ENCODE measurements at places on chromosomes 4 and X.
A peak's percentile ranks its signal among the peaks of the same experiment; 100 is the strongest.

- no peak for DNase-seq
These were observed 49.2 kb downstream of the CDS1 start for GRCh38 chr4:84632092-84632491.

GRCh38 chrX:30538271-30538670 is 39.3 kb downstream of the TASL start:
- no peak for DNase-seq

GRCh38 chr4:149584722-149585121 is 230.9 kb downstream of the IQCM start:
- no peak for DNase-seq

- DNase-seq: no peak
These were observed 101.4 kb downstream of the WWC2 start for GRCh38 chr4:183200453-183200852.

DNA sequence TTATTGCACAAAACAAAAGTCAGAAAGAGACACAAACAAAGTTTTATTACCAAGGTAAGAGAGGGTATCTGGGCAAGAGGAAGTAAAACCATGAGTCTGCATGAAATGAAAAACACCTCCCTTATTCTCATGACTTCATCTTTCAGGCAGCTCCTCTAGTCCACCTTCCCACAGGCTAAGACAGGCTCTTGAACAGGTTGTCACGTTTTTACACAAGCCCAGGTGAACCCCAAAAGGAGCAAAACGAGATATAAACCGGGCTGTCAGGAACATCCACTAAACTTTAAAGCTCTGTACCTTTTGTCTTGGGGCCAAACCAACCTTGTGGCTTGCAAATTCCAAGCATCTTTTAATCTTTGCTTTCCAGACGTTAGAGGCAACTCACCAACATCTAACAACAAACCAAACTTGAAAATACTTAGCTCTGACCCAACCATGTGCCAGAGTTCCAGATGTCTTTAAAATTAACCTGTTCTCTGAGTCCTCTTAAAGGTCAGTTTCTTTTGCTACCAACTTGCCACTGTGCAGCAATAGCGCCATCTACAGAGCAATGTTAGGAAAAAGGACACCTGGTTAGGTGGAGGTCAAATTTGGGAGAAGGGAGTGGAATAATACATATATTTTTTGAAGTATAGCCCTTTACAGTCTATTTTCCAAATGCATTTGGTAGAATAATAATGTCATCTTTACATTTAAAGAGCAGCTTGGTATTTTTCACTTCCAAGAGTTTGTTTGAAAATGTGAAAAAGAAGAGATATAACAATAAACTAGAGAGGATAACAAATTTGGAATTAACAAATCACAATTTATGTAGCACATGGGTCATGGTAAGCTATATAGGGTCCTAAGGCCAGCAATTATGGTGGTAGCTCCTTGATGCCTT is 73.1 kb downstream of the QRFPR start:
- DNase-seq: peak; percentile 8

DNA sequence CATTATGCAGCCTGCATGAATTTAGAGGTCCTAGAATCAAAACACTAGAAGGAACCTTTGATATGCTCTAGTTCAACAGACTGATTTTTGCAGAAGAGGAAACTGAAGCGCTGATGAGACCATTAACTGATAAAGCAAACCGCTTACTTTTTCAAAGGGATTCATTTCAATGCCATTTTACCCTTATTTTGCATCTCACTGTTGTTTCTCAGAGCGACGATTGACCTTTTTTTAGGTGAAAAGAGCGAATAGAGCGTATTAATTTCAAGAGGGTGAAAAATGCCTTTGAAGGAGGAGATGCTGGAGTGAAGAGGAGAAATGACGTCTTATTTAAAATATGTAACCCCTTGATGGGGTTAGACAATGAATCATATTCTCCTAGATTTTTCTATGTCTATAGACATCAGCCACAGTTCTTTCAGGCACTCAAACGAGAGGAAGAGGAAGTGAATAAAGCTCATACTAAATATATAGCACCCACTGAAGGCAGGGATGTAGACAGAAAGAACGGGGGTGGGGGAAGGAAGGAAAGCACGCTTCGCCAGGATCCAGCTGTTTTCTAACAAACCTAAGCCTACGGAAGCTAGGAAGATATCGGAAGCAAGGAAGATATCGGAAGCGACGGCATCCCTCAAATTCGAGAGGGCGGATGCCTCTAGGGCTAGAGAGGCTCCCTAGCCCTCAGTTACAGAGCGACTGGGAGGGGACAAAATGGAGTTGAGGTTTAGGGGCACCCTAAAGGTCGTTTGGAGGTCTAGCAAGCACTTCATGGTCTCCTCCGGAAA is 848 bp downstream of the ACSL4 start:
- DNase-seq: no peak

DNA sequence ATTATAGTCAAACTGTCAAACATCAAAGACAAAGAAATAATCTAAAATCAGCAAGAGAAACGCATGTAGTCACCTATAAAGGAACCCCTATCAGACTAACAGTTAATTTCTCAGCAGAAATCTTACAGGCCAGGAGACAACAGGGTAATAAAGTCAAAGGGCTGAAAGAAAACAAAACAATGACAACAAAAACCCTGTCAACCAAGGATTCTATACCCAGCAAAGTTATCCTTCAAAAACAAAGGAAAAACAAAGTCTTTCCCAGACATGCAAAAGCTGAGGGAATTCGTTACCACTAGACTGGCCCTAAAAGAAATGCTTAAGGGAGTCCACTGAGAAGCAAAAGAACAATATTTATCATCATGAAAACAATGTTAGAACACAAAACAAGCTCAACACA is 22.1 kb downstream of the TMEM154 start:
- no peak for DNase-seq

GRCh38 chr4:112423591-112423990 is 92.4 kb downstream of the NEUROG2 start:
- DNase-seq: no peak

- no peak for DNase-seq
These were observed 12.3 kb upstream of the SPARCL1 start for GRCh38 chr4:87541521-87541920.

GRCh38 chrX:87744391-87744790 is 226.8 kb downstream of the KLHL4 start:
- DNase-seq: no peak

DNA sequence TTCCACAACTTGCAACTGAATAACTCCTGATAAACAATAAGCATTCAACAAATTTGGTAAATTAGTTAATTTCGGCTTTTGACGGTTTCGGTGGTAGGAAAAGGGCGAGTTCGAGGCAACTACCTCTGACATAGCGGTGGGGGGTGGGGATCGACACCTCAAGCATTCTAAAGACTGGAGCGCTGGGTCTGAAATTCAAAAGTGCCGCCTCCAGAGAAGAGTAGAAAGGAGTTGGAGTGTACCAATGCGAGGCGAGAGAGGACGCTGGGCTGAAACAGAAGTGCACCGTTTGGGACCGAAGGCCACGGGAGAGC is 725 bp downstream of the SMC1A start:
- DNase-seq: no peak

GRCh38 chr4:40228497-40229365 is 31.9 kb downstream of the RHOH start:
- DNase-seq: no peak

DNA sequence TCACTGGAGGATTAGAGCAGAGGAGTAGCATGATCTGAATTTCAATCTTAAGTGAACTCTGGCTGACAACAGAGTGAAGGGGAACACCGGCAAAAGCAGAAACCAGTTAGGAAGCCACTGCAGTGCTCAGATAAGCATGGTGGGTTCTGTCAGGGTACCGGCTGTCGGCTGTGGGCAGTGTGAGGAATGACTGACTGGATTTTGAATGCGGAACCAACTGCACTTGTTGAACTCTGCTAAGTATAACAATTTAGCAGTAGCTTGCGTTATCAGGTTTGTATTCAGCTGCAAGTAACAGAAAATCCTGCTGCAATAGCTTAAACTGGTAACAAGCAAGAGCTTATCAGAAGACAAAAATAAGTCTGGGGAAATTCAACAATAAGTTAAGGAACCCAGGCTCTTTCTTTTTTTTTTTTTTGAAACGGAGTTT is 5.2 kb downstream of the HTT start:
- DNase-seq: no peak

DNA sequence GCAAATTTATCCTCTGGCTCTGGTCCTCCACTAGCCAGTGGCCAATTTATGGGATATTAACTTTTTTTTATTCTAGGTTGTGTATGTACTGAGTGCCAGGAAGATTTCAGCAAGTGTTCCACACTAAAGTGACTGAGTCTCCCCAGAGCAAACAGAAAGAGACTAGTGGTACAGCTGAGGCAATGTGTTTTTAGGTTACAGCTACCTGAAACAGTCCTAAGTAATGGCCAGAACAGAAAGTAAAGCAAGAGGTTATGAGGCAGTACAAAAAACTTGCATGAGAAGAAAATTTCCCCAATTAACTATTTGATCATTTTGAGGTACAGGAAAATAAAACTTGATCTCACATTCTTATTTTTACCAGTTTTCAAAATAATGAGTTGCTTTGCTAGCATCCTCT is 31.2 kb downstream of the PRDM8 start:
- DNase-seq: no peak

- no peak for DNase-seq
These were observed 169.9 kb upstream of the AADAT start for GRCh38 chr4:170259631-170260153.

- DNase-seq: no peak
These were observed 12.1 kb downstream of the HTRA3 start for GRCh38 chr4:8281519-8282133.

DNA sequence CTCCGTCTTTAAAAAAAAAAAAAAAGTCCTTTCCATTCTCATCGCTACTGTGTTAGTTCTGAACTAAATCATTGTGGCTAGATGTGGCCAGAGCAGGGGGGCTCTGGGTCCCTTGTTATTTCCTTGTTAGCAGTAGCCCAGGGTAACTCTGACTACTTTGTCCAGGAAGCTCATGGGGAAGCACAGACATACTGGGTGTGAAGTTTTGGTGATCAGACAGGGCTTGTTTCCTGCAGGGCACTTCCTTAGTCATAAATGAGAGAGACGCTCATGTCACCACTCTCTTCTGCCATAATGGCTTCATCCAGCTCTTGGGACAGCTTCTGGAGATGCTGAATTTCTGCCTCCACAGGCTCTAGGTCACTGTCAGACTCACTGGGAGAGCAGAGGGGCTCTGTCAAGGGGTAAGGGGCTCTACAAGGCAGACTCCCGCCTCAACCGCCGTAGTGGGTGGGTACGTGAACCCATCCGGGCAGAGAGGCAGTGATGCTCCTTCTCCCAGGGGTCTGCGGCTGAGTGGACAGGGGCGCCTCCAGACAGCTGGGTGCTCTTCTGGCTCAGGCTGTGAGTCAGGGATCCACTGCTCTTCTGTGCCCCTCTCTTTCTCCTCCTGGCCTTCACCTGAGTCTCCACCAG is 12.9 kb downstream of the STIM2 start:
- peak; percentile 28 for DNase-seq

GRCh38 chrX:38726612-38727011 is 74.6 kb upstream of the MID1IP1 start:
- DNase-seq: no peak

DNA sequence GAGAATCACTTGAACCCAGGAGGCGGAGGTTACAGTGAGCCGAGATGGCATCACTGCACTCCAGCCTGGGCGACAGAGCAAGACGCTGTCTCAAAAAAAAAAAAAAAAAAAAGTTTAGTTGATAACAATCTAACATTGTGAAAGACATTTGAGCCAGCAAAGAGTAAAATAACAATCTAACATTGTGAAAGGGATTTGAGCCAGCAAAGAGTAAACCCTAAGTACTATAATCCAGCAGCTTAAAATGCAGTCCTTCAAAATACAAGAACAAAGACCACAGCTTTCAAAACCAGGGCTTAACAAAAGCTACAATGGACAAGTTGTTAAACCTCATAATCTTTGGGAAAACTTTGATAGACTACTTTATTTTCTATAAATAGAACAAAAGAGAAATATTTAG is 16.9 kb downstream of the MFAP3L start:
- DNase-seq: no peak

- DNase-seq: no peak
These were observed 19.2 kb downstream of the FLNA start for GRCh38 chrX:154355094-154355775.

- DNase-seq: no peak
These were observed 5.5 kb upstream of the MMAA start for GRCh38 chr4:145613566-145614232.

DNA sequence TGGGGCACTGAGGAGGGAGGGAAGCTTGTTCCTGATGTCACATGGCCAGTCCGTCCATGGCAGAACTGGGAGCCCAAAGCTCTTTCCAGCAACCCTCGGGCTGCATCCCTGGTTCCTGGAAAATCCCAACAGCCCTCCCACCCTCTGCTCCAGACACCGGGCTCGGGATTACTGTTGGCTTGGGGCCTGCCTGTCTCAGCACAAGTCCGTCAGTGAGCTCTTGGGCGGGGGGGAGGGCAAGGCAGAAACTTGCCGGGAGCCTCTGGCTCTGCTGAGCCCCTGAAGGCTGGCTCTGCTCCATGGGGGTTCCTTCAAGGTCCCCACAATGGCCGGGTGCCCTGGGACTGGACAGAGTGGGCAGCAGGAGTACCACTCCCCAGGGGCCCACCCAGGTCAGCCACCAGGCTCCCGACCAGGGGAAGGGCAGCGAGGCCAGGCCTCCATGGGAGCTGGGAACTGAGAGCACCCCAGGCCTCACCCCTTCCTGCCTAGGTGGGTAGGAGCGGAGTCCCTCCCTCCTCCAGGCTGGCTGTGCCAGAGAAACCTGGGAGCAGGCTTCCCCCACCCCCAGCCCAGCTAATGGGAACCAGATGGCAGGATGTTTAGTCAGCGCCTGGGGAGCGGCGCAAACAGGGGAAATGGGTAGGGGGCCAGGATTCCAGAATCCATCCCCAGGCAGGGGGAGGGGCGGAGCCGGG is 6.4 kb upstream of the HAUS7 start:
- DNase-seq: no peak

DNA sequence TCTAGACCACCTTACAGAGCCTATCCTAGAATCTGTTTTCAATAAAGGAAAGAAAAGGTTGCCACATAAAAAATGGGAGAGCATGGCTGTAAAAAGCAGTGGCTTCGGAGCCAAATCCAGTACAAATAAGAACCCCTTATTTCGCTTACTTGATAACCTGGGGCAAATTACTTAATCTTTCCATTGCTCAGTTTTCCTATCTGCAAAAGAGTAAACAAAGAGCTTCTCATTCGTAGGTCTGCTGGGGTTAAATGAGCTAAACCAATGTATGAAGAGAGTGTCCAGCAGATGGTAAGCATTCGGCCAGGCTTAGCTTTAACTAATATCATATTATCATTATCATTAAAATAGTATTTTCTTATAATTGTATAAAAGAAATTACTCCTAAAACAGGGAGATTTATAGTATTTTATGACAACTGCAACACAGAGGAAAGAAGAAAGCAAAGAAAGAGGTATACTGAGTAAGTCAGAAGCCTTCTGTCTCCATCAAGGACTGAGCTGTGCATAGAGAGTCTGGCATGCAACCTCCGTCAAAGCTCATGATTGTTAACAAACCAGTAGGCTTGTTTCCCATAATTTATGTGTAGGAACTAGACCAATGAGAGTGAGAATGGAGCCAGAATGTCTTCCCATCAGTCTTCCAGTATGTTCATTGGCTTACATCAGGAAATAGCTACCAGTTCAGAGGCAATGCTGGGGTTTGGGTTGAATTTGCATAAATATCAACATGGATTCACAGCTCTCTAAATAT is 364.9 kb downstream of the UNC5C start:
- DNase-seq: no peak

GRCh38 chr4:98482847-98483806 is 175.3 kb downstream of the TSPAN5 start:
- no peak for DNase-seq

Measured in stimulated activated CD8-positive, alpha-beta memory T cell treated with anti-CD3 and anti-CD28 coated beads, Interleukin-7, amount 100 ng/mL, for 1 hour (primary cell).